AG09309 (cell line): ENCODE measurements at places on chromosomes 4 and X.
A peak's percentile ranks its signal among the peaks of the same experiment; 100 is the strongest.

DNA sequence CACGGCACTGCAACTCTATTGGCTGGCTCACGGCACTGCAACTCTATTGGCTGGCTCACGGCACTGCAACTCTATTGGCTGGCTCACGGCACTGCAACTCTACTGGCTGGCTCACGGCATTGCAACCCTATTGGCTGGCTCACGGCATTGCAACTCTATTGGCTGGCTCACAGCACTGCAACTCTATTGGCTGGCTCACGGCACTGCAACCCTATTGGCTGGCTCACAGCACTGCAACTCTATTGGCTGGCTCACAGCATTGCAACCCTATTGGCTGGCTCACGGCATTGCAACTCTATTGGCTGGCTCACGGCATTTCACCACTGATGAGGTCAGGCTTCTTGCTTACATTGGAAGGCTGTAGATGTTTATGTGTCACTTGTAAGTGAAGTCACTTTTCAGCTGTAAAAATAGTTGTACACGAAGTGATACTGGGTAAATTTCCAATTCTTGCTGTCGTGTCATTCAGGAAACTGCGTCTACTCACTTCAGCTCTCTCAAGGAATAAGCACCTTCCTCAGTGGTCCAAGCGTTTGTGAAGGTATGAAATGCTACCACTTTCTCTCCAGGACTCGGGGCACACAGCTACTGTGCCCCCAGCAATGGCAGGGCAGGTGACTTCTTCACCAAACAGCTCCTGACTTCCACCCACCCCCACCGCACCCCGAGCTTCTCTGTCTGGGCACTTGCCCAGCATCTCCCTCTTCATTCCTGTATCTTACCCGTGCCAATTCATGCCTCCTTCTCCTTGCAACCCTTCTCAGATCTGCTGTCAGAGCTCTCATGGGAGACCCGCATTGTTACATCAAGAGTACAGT, 141.3 kb downstream of the AFAP1 start:
- no peak for DNase-seq

DNA sequence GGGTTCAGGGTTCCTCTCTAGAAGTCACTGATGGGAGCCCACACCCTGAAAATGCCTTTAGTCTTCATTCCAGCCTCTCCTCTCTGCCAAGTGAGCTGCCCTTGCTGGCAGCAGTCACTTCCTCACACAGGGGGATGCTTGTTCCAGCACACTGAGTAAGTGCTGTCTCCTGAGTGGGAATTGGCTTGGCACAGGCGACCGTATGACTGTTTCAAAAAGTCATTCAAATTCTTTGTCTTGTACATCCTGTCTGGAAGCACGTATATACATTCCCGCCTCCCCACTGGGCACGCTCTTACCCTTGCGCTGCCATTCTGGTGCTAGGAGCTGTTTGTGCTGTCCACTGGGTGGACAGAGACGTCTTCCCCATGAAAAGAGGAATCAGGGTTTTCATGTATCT, 40.2 kb upstream of the CD99 start:
- no peak for DNase-seq

- no peak for DNase-seq
Measured at GRCh38 chrX:121333942-121334341, 286.5 kb downstream of the GLUD2 start.

DNA sequence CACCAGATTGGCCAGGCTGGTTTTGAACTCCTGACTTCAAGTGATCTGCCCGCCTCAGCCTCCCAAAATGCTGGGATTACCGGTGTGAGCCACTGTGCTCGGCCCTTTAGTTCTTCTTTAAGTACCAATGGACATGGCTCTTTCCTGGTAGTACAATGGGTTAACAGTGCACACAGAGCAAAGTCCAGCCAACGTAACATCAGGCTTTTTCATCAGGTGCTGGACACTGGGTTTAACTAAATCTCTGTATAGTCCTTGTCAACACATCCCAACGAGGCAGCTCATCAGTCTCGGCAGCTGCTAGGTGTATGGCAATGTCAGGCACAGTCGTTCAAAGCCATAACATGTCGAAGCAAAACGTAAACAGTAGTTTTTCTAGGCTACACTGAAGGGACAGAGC, 93.8 kb downstream of the HDAC8 start:
- no peak for DNase-seq

DNA sequence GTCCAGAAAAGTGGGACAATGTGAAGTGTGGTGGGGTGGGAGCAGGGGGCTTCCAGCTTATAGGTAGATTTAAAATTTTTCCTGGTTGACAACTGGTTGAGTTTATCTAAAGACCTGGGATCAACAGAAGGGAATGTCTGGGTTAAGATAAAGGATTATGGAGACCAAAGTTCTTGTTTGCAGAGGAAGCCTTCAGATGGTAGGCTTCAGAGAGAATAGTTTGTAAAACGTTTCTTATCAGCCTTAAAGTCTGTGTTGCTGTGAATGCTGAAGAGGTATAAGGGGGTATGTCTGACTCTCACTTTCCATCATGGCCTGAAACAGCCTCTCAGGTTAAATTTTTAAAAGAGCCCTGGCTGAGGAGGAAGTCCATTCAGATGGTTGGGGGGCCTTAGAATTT, 20.5 kb downstream of the MGST2 start:
- no peak for DNase-seq

DNA sequence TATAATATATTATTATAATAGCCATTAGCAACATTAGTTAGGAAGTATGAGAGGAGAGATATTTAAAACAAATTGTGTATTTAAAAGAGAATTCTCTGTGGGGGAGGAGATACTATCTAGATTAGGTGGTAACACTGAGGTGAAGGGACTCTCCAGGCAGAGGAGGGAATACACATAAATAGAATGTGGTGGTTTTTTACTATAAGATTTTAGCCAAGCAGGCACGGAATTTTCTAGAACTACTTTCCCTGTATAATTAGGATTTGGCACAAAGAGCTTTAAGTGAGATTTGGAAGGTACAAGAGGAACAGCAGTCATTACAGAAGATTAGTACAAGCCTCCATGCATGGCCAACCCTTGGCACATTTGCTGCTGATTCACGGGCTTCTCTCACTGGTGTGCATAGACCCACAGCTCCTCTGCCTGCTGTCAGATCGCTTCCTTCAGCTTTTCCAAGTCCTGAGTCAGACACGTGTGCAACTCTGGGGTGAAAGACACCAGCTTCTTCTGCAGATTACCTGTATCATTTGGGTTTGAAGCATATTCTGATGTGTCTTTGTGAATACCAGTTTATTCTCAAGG, 685.5 kb downstream of the KCTD8 start:
- DNase-seq = no peak

GRCh38 chr4:6476893-6477292, 4.5 kb upstream of the PPP2R2C start:
- DNase-seq = no peak

DNA sequence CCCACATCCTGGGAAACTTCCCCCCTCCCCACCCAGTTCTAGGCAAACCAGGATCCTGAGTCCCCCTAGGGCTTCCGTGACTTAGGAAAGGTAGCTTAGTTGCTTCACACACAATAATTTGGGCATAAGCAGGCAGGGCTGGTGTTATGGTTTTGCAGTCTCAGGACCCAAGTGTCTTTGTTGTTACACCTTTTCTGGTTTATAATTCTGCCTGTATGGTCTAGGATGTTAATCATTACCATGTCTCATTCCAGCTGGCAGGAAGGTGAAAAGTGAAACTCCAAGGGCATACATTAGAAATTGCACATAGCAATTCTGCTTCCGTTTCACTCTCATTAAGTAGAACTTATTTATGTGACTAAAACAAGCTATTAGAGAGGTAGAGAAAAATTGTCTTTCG, 16.8 kb downstream of the UGT8 start:
- no peak for DNase-seq

- peak; percentile 1 for DNase-seq
Measured at GRCh38 chrX:75156531-75156945, 455 bp upstream of the ABCB7 start.

GRCh38 chr4:183171484-183172267, 72.6 kb downstream of the WWC2 start:
- no peak for DNase-seq

GRCh38 chr4:26765515-26765914, 95.1 kb upstream of the STIM2 start:
- no peak for DNase-seq
